ENCODE measurements at places on chromosomes 6 and 20.

- no peak for DNase-seq
Observed at GRCh38 chr6:132414761-132415160, 13.5 kb upstream of the MOXD1 start.

GRCh38 chr6:70657706-70658105, 10.0 kb upstream of the SMAP1 start:
- no peak for DNase-seq

DNA sequence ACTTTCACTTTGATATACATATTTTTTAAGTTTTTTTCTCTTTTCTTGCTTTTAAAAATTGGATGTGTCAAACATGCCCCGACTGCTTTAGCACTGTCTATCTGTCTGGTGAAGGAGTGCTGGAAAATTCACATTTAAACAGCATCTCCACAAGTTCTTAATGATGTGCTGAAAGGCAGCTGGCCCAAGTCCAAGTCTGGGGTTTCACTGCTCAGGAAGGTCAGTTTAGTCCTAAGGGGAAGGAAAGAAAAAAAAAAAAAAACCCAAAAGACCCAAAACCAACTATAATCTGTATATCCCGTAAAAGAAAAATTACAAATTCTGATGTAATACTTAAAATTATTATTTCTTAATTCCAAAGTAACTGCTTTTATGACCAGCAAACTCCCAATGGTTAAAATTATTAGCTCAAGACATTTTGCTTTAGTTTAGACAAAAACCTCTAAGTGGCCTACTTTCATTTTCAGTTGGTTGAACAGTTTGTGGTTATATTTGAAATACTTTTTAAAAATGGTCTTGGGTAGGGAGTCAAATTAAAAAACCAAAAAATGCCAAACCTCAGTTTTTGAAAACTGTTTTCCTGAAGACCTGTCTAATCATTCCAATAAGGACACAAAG, 79.5 kb upstream of the PREP start:
- DNase-seq: no peak

DNA sequence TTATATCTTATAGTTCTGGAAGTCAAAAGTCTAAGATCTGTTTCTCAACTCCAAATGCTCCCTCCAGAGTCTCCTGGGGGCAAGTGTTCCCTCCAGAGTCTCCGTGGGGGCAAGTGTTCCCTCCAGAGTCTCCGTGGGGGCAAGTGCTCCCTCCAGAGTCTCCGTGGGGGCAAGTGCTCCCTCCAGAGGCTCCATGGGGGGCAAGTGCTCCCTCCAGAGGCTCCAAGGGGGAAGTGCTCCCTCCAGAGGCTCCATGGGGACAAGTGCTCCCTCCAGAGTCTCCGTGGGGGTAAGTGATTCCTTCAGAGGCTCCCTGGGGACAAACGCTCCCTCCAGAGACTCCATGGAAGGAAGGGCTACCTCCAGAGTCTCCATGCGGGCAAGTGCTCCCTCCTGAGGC, 34.0 kb upstream of the THBS2 start:
- no peak for DNase-seq

GRCh38 chr20:23374441-23374840, 12.5 kb downstream of the GZF1 start:
- no peak for DNase-seq

- DNase-seq: no peak
Observed at GRCh38 chr6:42118162-42119001, 24.0 kb downstream of the C6orf132 start.

DNA sequence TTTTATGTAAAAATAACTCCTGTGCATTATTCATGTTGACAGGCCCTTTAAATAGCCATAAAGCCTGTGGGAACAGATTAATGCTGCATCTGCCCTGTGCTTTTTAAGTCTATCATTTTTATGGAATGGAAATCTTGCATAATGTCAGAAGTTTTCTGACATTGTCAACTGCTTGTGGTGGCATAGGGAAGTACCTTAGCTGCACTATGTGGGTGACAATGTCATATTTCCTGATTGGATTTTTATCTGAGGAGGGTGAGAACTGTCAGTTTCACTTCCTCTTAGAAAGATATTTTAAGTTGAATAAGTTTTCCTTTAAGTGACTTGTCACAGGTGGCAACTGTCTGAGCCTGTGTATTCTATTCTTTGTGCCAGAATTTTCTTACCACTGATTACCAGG, 267.9 kb downstream of the PLCB1 start:
- DNase-seq: no peak

DNA sequence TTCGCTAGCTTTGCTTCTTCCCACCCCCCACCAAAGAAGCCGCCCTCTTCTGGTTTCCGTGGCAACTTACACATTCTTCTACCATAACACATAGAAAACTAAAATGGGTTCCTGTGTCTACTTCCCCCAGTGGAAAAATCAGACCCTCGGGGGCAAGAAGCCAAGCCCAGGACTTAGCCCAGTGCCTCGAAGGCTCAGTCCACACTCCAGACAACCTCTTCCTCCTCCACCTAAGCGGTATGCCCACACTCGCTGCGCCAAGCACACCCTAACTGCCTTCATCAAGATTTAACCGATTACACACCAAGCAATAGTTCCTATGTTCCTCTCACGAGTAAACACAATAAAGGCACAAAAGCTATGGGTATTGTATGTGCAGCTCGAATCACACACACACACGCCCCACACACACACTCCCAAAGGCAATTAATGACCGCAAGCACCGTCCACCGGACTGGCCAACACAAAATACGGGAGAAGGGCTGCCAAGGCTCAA, 537 bp downstream of the PPIL4 start:
- peak; percentile 86 for DNase-seq

Data from naive thymus-derived CD8-positive, alpha-beta T cell (primary cell).